GM23338 (cell line): ENCODE measurements at places on chromosomes 6 and 20. TPM values are rescaled to one million over a fixed set of nuclear protein-coding genes. Genes with fewer than 3 reads are reported as not detected.
A peak's percentile ranks its signal among the peaks of the same experiment; 100 is the strongest.

PPT2 gene
- 8.9 and 10.1 TPM in 2 replicates for polyA plus RNA-seq

DNA sequence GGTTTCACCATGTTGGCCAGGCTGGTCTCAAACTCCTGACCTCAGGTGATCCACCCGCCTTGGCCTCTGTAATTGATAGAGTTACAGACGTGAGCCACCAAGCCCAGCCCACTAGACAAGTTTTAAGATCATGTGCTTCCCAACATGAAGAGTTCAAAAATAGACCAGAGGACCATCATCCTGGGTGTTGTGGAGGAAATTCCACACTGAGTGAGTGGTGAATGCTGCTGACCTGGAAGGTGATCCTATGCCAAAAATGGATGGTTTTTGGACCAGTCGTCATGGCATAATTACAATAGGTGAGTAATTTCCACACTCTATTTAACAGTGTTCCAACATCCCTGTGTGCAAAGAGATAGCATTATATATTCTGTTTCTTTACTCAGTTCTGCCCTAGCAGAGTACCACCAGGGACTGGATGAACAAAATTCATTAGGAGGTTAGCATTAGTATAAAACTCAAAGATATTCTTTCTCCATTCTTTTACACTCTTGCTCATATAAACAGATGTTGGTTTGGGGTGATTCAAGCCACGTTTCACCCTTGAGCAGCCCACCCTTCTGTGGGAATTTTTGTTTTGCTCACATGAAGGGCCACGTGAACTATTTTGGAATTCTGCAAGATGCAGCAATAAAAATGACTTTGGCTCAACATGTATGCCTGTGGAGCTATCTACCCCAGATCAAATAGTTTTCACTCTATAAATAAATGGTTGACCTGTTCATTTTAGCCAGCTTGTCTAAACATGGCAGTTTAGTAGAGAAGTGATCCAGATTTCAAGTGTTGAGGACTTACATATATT lies 206.2 kb upstream of the TCF21 start:
- H3K4me1 ChIP-seq: peaks cover 44% of the 10 kb centered on the region
- peak overlapping the region; percentile 94 for H3K27ac ChIP-seq
- peak overlapping the region; percentile 31 for H3K4me3 ChIP-seq
- DNase-seq: no peak
- no peaks in the 10 kb centered on the region for H3K36me3 ChIP-seq
- H3K27me3 ChIP-seq: no peaks in the 10 kb centered on the region

MEI4 gene
- 0.10 and 0.23 TPM in 2 replicates for polyA plus RNA-seq

PTGIS gene
- polyA plus RNA-seq: 6.6 and 7.5 TPM in 2 replicates

PSORS1C1 gene
- not detected in 2 replicates for polyA plus RNA-seq

SAPCD1 gene
- 4.5 and 5.0 TPM in 2 replicates for polyA plus RNA-seq

GRCh38 chr6:135162678-135163439 lies 18.2 kb upstream of the MYB start:
- H3K36me3 ChIP-seq: no peaks in the 10 kb centered on the region
- H3K4me3 ChIP-seq: no peak overlapping the region
- H3K27ac ChIP-seq: no peak overlapping the region
- H3K4me1 ChIP-seq: no peaks in the 10 kb centered on the region

DNA sequence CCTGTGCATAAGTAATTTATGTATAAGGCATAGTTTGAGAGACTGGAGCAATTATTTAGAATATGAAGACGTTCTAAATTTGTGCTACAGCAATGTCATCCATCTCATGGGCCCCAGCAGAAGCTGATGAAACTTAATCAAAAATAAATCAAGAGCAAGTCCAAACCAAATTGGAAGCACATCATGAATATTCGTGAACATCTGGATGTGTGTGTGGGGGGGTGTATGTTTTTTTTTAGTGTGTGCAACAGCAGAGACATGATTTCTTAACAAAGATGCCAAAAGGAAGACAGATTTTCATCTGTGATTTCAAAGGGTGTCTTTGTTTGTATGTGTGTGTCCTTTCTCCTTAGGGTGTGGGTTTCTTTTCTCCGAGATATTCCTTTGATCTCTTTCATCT lies 58.9 kb downstream of the SASH1 start:
- DNase-seq: no peak
- H3K4me1 ChIP-seq: peaks cover 14% of the 10 kb centered on the region
- no peak overlapping the region for H3K4me3 ChIP-seq
- no peaks in the 10 kb centered on the region for H3K36me3 ChIP-seq

GRCh38 chr6:47674673-47675072 lies 23.7 kb upstream of the ADGRF4 start:
- no peak overlapping the region for H3K27ac ChIP-seq
- H3K4me1 ChIP-seq: peaks cover 11% of the 10 kb centered on the region
- no peaks in the 10 kb centered on the region for H3K27me3 ChIP-seq
- H3K36me3 ChIP-seq: no peaks in the 10 kb centered on the region

MCCD1 gene
- not detected in 2 replicates for polyA plus RNA-seq

- DNase-seq: peak; percentile 56
- no peaks in the 10 kb centered on the region for H3K27me3 ChIP-seq
- no peaks in the 10 kb centered on the region for H3K36me3 ChIP-seq
- H3K4me1 ChIP-seq: no peaks in the 10 kb centered on the region
- H3K4me3 ChIP-seq: no peak overlapping the region
These were observed 44.5 kb downstream of the SULF2 start for GRCh38 chr20:47740862-47741184.

GSTA1 gene
- polyA plus RNA-seq: not detected in 2 replicates
